Activated B cell treated with CpG ODN at 0.5 μM for 24 hours (primary cell): ENCODE measurements at places on chromosomes 1 and 21. TPM values are rescaled to one million over a fixed set of nuclear protein-coding genes. Genes with fewer than 3 reads are reported as not detected.

- DNase-seq: no peak
Measured at GRCh38 chr1:217188280-217189237, 442.3 kb downstream of the GPATCH2 start.

WNT2B gene
- 1.0 and 1.4 TPM in 2 replicates for total RNA-seq

GRCh38 chr1:162631546-162632191, 595 bp upstream of the DDR2 start:
- no peak for DNase-seq

- no peak for DNase-seq
Measured at GRCh38 chr1:29245876-29246275, 9.6 kb downstream of the PTPRU start.
